CD4-positive, alpha-beta T cell treated with Interleukin-15 for 1 hour (primary cell): ENCODE measurements at places on chromosomes 4 and X.

GRCh38 chrX:125786316-125786715, 379.8 kb downstream of the DCAF12L2 start:
- DNase-seq = no peak

DNA sequence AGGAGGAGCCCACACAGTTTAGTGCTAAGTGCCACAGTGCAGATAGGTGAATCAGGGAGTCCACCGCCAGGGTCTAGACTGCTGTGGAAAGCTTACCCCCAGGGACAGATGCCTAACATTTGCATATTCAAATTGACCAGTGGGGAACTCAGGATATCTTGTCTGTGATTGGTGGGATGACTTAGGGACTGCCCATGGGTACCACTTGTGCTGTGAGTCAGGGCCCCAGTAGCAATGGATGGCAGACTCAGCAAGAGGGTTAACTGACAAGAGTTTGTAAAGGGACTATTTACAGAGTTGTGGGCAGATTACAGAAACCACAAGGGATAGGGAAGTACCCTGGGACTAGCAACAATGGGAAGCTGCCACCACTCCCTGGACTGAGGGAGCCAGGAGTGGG, 282.1 kb downstream of the BCOR start:
- DNase-seq = no peak

DNA sequence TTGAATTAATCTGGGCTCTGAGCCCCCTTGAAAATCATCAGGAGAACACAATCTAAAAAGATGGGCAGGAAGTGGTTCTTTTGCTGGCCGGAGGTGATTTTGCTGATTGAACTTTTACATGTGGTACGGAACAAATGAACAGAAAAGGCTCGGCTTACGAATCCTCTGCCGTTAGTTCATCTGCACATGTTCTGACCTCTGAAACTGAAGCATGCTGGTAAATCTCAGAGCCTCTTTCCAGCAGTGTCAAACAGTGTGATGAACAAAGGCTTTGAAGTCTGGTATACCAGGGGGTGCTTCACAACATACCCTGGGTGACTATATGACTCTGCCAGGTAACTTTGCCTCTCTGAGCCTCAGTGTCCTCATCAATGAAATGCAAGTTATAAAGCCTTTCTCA, 194.2 kb upstream of the C1QTNF7 start:
- DNase-seq = no peak

DNA sequence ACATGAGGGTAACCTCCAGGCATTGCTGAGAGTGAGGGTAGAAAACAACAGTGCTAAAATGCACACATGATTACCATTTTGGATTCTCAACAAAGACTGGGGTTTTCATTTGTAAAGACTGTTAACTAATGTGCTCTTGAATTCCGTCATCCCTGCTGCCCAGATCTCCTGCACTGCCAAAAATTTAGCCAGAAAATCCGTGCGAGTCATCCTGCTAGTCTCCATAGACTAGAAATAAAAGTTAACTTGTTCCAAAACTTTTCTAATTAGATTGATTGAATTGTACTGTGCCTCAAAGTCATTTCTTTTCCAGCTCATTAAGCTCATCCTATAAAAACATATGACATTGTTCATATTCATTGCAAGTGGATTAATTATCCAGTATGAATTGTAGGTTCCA, 99.8 kb downstream of the ARSF start:
- no peak for DNase-seq

DNA sequence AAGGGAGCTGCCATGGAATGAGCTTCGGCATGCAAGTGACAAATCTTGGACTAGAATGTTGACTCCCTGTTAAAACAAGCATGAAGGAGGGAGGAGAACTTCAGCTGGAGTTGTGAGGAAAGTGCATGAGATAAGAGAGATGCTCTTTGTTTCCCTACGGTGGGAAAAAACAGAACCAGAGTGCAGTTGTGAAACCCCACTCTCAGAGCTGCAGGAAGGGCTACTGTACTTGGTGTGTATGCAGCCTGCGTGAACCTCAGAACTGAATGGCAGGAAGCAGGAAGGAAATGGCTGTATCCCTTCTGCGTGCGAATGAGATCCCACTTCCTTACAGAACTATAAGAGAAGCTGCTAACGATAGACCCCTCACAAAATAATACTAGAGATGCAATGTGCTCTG, 57.2 kb downstream of the EGF start:
- no peak for DNase-seq

- DNase-seq = no peak
Measured at GRCh38 chr4:138223231-138223910, 18.8 kb downstream of the SLC7A11 start.

- DNase-seq = peak; percentile 17
Measured at GRCh38 chr4:74018771-74019170, 19.7 kb downstream of the CXCL3 start.

DNA sequence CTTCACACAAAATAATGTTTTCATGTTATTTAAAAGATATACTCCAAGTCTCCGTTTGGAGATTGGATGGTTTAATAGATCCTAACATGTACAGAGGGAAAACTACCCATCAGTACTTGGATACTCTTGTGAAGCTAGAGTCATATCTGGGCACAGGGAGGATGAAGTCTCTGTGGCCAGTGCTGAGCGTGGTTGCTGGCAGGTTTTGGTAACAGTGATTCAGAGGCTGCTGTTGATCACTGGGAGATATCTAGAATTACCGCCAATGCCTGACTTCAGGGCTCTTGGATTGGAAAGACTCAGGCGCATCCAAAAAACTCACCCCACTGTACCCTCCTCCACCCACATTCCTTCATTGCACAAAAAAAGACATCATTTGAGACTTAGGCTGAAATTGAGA, 107.2 kb upstream of the PGRMC2 start:
- DNase-seq = no peak

DNA sequence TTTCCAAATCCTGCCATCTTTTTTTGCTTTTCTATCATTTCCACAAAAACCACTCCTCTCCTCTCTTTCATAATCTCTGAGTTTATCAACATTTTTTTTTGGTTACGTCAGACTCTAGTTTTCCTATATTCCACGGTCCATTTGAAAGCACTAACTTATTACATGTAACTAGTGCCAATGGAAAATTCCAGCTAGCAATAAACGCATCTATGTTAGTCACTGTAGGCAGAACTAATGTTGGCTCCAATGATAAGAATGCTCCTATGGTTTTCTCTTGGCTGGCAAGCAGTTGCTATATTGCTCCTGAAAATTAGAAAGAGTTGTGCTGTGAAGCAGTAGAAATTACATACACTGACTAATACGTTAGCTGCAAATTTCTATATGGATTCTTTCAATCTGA, 634.6 kb upstream of the FTHL17 start:
- DNase-seq = no peak

DNA sequence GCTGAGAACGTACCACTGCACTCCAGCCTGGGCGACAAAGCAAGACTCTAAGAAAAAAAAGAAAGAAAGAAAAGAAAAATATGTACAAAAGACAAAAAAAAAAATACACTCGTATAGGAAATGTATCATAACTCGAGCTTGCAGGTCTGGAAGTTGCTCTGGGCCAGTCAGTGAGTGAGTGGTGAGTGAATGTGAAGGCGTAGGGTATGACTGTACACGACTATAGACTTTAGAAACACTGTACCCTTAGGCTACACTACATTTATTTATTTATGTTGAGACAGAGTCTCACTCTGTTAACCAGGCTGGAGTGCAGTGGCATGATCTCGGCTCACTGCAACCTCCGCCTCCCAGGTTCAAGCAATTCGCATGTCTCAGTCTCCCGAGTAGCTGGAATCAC, 29.4 kb downstream of the EVC2 start:
- DNase-seq = no peak

DNA sequence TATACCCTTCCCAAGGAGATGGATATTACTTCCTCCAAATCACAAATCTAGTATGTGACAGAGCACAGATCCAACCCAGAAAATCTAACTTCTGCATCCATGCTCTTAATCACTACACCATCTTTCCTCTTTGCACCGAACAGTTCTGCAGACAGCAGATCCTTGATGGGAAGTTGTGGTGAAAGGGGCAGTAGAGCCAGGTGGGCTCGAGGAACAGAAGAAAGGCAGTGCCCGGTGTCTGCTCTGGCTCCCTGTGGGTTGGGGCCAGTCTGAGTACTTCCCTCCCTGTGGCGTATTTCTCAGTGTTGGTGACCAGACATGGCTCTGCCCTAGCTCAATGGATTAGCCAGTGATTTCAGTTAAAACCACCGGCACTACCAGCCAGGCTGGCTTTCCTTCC, 15.3 kb downstream of the HOPX start:
- DNase-seq = no peak

DNA sequence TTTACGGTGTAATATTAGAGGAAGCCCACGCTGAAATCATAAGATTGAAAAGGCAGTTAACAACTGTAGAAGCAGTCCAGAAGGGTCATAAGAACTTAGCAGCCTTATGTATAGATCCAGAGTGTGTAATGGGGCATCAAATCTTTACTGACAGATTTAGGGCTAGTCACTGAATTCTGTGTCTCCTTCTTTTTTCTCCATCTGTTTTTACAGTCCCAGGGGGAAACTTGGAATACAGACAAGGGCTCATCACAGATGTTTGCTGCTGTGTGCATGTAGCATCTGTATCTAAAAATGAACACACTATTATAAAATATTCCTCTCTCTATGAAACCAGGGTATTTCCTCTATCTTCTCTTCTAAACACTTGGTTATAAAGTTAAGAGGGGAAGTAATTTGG, 43.9 kb downstream of the CYSLTR1 start:
- DNase-seq = no peak

GRCh38 chr4:165519591-165519990, 140.8 kb downstream of the CPE start:
- DNase-seq = no peak

DNA sequence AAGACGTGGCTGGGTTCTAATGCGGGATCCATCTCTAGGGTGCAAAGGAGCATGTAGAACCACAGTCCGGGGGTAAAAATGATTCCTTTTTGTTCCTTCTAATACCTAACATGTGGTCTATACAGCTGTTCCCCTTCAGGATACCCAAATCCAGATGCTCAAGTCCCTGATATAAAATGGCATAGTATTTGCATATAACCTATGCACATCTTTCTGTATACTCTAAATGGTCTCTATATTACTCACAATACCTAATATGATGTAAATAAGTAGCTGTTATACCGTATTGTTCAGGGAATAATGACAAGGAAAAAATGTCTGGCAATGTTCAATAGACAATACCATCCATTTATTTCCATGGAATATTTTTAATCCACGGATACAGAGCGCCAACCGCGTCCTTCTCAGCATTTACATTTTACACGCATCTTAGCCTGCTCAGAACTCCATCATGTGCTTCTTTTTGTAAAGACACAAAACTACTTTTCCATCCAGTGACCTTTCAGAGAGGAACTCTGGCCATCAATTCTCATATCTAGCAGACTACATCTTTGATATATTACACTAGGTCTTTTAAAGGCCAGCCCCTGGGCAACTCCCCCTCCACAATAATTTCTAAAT, 31.9 kb downstream of the ACSL1 start:
- no peak for DNase-seq

DNA sequence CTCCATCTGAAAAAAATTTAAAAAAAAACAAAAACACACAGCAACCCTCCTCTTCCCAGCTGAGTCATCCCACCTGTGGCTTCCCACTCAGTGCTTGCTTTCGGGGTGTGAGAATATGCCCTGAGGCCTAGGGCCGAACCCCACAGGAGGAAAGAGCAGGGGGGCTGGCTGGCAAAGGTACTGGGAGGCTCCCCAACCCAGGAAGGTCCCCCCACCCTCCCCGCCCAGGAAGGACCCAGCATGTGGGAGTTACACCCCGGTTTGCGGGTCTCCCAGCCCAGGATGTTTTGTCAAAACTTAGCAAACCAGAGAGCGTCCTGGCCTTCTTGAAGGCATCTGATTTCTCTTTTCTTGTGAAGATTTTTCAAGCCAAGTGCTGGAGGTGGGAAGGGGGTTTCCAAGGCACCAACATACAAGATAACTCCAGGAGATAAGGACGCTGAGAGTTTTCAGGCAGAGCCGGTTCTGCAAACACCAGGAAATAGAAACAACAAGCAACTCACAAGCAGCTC, 25.7 kb upstream of the CSF2RA start:
- DNase-seq = no peak

GRCh38 chr4:125011646-125012045, 299.1 kb upstream of the ANKRD50 start:
- DNase-seq = no peak

DNA sequence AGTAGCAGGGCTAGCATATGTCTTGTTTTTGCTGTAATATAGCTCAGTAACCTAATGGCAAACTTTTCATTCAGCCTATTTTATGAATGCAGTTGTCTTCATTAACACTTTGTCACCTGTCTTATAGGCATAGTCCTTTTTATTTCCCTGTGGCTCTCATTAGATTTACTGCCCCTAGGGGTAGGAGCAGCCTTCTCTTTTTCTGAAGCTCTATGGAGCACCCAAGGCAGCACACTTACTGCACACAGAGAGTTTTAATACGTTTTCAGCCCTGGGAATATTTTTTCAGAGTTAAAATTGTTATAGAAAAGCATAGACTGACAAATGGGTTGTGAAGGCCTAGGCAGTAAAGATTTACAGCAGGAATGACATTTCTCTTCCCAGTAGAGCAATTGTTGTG, 406.8 kb downstream of the TMA16 start:
- DNase-seq = no peak

DNA sequence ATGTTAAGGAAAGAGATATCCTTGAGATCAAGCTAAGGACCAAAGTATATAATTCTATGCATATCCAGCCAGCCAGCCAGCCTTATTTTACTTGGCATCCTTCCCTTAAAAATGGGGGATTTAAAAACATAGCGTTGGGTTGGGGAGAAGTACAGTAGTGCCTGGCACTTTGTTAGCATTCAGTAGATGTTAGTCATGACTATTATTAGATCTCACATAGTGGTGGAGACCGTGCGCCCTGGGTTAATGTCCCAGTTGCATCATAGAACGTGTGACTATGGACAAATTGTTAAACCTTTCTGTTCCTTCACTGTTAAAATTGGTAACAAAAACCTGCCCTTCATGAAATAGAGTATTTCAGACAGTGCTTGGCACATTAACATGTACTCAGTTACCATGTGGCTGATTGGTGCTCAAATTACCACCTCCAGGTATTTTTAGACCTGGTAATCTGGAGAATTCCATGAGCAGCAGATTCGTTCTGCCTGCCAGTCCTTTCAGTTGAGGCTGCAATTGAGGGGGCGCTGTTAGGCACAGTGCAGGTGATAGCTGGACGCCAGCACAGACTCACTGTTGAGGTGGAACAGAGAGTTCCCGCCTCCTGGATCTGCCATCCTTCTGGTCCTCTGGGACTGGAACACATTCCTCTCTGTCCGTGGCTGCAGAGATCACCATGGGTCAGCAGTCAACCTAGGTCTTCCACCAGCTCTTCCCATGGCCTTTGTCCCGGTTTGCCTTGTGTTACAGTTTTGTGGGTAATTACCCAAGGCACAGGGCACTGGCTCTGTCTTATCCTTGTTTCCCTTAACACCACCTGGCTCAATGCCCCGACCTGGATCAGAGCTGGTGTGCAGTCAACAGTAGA, 31.7 kb downstream of the RBBP7 start:
- no peak for DNase-seq

DNA sequence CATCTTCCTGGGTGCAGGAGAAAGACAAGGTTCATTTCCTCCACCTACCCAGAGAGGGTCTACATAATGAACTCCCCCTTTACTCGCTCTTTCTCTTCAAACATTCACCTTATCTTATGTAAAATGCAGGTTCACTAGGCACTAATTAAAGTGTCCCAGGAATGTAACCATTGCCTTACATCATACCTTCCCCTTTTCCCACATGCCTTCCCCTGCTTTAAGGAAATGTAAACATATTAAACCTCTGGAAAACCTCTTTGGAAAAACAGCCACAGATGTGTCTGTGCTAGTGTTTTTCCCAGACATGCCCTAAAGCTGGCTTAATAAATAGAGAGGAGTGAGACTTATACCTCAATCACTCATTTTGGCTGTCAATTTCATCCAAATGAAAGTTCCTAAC, 15.8 kb downstream of the TBC1D9 start:
- no peak for DNase-seq
